ENCODE measurements at places on chromosomes 2 and 18.

DNA sequence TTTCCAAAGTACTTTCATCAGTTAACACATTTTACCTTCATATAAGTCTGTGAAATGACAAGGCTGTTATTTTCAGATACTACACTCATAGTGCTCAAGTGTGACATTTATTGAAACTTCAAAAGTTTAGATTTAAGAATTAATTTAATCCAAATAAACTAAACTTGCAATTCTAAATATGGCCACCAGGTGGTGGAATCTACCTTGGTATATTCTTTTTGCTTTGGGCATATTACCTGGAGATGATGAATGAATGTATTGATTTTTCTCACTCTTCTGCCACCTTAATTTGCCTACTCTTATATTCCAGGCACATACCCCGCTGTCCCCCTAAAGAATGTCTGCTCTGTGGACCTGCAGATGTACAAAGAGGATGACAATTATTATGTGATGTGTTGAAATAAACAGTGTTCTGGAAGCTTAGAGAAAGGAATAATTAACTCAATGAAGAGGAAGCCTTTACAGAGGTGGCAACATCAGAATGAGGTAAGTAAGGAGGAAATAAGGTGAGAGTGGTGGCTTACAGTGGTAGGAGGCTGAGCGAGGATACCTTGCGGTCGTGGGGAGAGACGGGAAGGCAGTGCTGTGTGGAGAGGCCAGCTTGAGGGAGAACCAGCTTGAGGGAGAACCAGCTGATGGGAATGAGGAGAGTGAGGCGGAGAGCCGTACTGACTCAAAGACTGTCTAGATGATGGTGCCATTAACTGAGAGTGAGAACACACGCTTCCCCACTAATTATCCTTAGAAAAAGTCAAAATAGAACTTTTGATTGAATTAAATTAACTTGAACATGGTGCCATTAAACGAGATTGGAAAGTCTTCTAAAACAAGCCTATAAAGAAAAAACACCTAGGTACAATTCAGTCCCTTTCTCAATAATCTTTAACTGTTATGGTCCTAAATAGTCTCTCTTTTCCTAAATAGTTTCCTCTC, 179.5 kb downstream of the CELF4 start:
- DNase-seq: peak; percentile 1

GRCh38 chr2:75007061-75007460, 48.6 kb downstream of the POLE4 start:
- DNase-seq: no peak

GRCh38 chr2:27804146-27804545, 32.6 kb downstream of the MRPL33 start:
- peak; percentile 68 for DNase-seq

DNA sequence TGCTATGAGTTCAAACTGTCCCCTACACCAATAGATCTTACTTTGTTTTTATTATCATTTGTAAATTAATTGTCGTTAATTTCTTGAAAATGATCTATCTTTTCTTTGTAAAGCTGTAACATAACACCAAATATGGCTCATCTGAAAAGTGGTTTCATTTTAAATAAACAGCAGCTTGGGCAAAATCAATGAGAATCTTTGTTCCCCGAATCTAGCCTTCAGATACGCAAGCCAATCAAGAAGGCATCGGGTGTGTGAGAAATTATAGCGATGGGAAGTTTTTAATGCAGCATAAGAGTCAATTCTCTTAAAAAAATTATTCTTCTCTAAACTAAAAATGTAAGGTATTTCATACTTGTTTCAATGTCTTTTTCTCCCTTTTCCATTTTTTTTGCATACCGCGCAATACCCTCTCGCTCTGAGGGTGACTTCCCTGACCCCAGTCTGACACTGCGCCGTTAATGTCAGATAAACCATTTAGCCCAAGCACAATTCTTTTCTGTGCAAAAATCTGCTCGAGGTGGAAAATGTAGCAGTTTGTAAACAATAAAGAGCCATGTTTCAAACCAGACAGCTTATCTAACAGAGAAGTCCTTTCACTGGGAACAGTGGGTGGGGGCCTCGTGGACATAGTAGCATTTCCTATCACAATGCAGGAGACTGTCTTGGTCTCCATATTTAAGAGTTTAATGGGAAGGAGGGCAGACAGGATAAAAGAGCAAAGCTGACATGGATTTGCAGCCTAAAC, 129.4 kb downstream of the TCF4 start:
- DNase-seq: no peak

DNA sequence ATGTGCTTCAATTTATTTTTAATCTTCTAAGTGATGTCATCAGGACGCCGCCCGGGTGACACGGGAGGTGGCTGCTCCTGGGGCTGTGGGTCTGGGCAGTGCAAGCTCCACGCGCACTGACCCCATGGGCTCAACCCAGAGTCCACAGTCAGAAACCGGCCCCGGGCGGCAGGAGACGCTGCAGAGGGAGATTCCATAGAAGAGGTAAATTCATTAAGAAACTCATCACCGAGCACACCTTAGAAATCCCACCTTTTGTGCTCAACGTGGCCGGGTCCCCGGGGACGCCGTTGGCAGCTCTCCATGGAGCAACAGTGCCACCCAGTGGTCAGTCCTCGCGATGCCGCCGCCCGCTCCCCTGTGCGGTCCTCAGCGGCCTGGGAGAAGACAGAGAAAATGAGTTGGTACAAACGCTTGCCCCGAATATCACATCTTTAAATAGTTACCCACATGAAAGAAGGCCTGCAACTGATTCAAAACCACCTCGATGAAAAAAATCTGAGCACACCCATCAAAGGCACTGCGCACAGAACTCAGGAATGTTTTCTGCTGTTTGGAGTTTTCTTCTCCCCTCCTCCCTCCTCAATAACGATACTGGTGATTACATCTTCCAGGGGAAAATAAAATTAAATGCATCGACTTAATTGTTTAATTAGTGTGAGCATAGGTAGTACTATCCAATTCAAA, 92.6 kb downstream of the CMPK2 start:
- DNase-seq: peak; percentile 4

GRCh38 chr2:86185517-86186212, 9.6 kb downstream of the IMMT start:
- no peak for DNase-seq

DNA sequence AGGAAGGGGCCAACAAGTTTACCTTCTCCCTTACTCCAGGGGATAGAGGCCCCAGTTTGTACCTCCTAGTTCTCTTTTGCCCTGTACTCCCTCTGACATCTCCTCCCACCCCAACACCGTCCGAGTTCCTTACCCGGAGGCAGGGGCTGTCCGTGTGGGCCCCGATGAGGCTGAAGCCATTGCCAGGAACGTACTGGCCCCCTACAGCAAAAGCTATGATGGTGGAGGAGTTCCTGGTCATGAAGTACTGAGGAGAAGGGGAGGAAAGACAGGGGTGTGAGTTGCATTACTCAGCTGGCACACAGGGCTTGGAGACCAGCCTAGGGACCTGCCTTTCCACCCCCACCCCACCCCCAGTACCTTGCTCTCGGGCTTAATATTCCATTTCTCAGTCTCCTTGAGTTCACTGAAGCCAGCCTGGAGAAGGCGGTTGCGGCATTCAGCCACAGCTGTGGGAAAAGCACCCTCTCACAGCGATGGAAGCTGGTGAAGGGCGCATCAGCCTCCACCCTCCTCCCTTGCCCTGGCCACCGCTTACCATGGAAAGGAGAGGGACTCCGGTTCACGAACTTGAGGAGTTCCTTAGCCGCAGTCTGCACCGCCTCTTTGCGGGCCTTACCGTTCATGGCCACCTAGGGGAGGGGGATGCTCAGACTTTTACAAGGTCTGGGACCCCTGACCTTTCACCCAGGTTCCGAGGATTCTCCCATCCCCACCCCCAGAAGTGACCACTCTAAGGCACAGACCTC, 1.0 kb downstream of the DNPEP start:
- DNase-seq: no peak

DNA sequence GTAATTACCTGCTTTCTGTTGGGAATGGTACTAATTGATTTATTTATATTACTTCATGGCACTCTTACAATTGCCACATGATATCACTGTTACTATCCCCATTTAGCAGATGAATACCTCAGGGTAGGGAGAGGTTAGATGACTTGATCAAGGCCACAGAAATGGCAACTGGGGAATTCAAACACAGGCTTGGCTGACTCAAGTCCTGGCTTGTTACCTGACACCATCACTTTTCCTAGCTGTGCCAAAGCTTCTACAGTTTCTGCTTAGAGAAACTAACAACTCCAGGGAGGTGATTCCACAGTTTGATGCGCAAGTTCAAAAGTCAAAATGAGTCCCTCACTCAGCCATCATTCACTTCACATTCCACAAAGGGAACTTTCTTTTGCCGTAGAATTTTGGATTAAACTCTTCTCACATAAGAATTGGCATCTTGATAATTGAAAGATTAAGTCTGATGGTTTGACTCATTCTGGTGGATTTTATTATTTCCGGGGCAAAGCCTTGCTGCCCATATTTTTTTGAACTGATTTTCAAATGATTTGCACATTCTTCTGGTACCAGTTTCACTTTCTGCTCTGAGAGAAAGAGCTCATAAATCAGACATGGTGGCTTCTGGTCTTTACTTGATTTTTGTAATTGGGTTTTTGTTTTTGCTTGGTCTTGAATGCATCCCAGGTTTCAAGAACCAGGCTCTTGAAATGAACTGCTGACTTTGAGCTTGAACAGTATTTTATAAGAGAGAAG, 656.8 kb downstream of the BCL11A start:
- DNase-seq: no peak

GRCh38 chr2:155663265-155663664, 669.3 kb downstream of the NR4A2 start:
- DNase-seq: no peak

DNA sequence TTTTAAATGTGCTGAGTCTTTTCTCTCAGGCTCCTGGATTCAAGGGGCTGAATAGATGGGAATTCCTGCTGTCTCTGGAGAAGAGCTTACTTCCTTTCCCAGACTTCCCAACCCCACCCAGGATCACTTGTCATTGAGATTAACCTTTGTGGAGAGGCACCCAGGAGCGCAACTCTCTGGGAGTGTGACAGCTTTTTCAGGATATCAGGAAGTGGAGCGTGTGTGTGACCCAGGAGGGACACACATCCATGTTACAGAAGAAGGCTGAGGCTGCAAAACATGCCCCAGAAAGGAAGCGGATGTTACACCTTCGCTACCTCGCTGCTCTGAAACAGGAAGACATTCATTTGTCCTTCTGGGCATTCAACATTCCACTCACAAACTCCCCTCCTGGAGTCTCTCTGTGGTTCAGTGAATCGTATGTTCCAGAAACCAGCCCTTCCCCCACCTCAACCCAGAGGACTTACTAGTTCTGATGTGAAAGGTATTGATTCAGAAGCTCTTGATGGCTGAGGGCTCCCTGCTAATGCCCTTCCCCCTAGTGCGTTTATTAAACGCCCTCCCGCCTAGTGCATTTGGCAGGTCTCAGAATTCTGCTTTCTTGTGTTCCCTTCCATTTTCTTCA, 523.9 kb downstream of the TNS1 start:
- no peak for DNase-seq

- no peak for DNase-seq
Measured at GRCh38 chr2:174125090-174125489, 123.2 kb downstream of the OLA1 start.

GRCh38 chr2:28232295-28232694, 160.4 kb upstream of the FOSL2 start:
- no peak for DNase-seq

DNA sequence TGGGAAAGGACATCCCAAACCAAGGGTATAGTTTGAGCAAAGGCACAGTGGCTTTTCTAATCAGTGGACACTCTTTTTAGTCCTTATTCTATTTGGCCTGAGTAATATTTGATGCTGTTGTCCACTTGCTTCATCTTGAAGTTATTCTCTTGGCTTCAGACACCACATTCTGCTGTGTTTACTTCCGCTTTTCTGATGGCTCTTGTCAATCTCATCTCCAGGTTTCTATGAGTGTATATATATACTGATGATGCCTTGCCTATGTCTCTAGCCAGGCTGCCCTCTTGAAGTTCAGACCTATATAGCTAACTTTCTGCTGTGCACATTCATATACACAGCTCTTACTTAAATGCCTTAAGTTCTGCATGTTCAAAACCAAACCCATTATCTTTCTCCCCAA, 83.1 kb downstream of the EFEMP1 start:
- DNase-seq: no peak

DNA sequence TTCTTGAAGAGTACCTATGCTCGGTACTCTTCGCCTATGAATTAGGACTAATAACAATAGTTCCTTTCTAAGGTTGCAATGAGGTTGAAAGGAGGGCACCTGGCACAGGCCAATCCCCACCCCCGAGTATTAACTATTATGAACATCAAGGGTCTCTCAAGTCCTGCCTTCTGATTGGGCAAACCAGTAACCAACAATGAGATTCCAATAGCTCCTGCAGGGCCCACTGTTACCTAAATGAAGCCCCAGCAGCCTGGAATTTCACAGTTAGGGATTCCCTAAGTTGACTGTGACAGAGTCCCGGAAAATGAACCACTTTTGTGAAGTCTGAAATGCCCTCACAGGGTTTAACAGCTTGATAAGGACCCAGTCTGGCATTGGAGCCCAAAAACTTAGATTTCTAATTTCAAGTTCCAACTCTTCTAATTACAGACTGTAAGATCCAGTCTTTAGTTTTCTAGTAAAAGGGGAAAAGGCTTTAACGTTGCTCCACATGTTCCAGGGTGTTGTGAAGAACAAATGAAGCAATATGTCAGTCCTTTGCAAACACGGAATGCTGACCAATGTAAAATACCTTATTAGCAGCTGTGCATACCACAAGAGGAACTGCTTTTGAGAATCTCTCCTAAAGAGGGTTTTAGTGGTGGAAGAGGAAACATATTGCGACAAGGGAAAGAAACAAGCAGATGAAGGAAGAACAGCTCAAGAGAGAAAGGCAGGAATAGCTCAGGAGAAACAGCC, 277.7 kb upstream of the MAP2 start:
- no peak for DNase-seq

GRCh38 chr2:224513991-224514390, 71.2 kb downstream of the CUL3 start:
- DNase-seq: no peak

DNA sequence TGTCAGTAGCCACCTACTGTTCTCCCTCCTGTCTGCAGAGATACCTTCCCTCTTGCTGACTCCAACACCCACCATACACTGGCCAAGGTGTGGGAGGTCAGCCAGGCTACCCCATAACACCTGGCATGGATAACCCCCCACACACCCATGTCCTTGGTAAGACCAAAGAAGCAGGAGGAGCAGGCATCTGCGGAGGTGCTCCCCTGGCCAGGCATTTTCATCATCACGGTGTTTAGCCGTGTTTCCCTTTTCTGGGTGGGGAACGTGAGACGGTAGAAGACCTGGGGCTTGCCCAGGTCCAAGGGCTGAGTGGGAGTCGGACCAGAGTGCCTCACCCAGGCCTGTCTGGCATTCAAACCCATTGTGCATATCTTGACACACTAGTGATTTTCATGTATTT, 150.3 kb downstream of the SMAD7 start:
- DNase-seq: no peak

- DNase-seq: no peak
Measured at GRCh38 chr18:12422936-12423335, 15.2 kb downstream of the PRELID3A start.
